ENCODE measurements at places on chromosomes 11 and 22.

- no peak for DNase-seq
Observed at GRCh38 chr11:120173019-120173705, 35.2 kb upstream of the TRIM29 start.

DNA sequence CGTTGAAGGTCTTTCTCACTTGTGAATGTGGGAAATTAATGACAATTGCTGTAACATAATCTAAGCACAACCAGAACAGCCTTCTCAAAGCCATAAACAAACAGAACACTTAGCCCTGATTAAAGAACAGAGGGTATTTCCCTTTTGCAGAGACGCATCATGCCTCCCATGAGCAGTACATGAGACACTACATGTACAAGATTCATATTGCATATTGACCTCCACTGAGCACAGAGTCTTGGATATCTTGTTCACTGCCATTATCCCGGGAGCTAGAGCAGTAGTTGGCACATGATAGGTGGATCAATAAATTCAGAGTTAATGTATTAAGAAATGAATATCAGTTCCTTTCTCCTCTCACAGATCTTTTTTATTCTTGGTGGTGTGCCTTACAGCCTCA, 1194.3 kb upstream of the TENM4 start:
- no peak for DNase-seq

DNA sequence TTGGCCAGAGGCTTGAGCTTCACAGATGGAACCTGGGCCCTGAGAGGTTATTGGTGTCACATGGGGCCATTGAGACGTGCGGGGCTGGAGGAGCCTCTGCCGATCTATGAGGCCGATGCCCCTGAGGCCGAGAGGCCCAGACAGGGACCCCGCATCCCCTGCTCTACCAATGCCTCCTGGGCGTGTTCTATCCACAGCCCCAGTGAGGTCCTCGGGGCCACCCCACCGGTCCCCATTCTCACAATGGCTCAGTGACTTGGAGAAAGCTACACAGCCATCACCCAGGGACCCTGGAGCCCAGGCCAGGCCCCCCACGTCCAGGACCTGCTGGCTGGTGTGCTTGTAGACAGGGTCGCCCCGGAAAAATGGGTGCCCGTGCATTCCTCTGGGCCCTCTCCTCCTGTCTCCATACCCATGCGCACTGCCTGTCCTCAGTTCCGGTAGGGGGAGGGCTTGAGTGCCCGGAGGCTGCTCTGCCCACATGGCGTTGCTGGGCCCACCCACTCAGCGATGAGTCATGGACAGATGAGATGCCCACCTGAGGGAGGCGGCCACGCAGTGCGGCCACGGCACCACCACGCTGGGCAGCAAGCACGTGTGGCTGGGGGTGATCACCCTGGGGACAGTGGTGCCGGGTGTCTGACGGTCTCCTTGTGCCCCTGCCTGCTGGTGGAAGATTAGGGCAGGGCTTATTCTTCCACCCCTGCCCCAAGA, 1224.7 kb downstream of the BRD1 start:
- DNase-seq, result no peak

DNA sequence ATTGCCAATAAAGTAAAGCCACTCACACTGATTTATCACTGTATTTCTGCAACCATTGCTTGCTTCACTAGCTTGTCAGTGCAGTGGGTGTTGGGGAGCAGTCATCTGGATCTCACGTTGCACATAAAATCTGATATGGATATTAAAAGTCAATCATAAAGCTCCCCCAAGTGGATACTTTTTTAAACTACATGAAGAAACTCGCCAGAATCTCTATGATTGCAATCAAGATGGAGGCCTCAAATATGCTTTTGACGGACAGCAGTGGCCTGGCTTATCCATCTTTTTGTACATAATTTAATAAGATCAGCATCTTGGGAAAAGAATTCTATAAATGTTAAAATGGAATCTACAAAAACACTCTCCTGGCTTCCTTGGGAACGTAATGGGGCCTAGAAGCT, 137.7 kb downstream of the WT1 start:
- DNase-seq, result no peak

GRCh38 chr11:105000797-105001196, 22.2 kb downstream of the CASP5 start:
- DNase-seq, result peak; percentile 32

- no peak for DNase-seq
Observed at GRCh38 chr11:32115446-32115845, 24.6 kb downstream of the RCN1 start.

GRCh38 chr11:75273411-75274391, 33.1 kb downstream of the TPBGL start:
- no peak for DNase-seq

- no peak for DNase-seq
Observed at GRCh38 chr11:30128269-30128932, 102.4 kb upstream of the FSHB start.

GRCh38 chr11:59151761-59152160, 9.1 kb downstream of the FAM111A start:
- no peak for DNase-seq

DNA sequence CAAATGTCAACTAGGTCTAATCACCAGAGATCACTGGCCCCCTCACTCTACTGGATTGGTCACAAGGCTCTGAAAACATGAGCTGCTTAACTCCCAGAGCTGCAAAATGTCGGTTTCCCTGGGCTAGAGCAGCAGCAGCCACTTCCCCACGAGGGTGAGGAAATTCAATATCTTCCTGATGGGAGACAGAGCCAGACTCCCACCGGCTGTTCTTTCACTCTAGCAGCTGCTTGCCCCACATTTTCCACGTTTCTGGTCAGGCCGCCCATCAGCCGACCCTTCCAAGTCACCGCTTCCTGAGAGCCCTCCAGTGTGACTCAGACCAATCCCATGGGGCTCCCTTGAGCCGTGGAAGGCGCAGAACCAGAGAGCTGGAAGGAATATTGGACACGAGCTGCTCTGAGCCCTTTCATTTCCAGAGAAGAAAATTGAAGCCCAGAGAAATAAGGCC, 227.0 kb downstream of the ADAMTS15 start:
- no peak for DNase-seq

GRCh38 chr22:17269224-17269606, 50.0 kb upstream of the ADA2 start:
- no peak for DNase-seq

- DNase-seq, result no peak
Observed at GRCh38 chr11:12556788-12557384, 117.3 kb upstream of the TEAD1 start.

GRCh38 chr11:4825132-4825531, 4.0 kb downstream of the OR51F2 start:
- no peak for DNase-seq

GRCh38 chr22:40613067-40613466, 23.5 kb downstream of the MRTFA start:
- no peak for DNase-seq

Data from stimulated activated CD8-positive, alpha-beta memory T cell treated with anti-CD3 and anti-CD28 coated beads, Interleukin-15, amount 100 ng/mL, for 1 hour (primary cell).